ENCODE measurements at places on chromosomes 11 and 22. TPM values are rescaled to one million over a fixed set of nuclear protein-coding genes. Genes with fewer than 3 reads are reported as not detected.

YPEL4 gene
- total RNA-seq: 0.25 TPM

DNA sequence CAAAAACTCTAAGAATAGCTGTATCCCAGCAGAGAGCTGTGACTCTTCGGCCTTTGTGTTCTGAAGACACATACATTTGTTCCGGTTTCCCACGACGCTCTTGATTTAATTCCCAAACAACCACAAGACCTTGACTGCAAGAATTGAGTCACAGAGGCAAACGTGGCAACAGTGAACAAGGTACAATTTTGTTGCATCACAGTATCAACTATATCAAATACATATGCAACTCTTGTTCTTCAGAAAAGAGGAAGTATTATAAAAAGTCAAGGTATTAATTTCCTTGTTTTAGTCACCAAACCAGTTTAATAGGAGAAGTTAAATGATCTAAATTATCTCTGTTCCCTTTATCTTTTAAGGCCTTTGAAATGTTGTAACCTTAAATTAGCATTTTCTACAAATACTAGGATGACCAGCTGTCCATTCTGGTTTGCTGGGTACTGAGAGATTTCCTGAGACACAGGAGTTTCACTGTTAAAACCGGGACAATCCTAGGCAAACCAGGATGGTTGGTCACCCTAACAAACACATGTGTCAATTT lies 11.1 kb downstream of the HPS5 start:
- peak; percentile 20 for DNase-seq

- peak; percentile 2 for DNase-seq
These were observed 194.8 kb upstream of the BLID start for GRCh38 chr11:122310766-122311165.

DNA sequence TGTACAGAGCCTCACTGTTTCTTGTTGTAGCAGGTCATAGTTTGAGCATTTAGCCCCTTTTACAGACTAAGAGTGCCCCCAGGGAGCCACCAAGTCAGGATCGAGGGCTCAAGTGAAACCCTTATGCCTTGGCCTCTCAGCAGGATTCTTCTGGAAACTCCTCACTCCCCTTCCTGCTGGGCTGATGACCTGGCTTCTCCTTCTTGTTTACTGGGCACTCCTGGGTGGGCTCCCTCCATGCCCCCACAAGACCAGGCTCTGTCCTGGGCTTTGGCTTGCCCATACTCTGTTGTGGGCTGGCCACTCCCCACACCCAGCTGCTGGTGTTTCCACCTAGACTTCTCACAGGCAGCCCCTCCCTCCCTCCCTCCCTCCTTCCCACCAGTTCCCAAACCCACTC lies 69.6 kb downstream of the MED15 start:
- DNase-seq: no peak

DNA sequence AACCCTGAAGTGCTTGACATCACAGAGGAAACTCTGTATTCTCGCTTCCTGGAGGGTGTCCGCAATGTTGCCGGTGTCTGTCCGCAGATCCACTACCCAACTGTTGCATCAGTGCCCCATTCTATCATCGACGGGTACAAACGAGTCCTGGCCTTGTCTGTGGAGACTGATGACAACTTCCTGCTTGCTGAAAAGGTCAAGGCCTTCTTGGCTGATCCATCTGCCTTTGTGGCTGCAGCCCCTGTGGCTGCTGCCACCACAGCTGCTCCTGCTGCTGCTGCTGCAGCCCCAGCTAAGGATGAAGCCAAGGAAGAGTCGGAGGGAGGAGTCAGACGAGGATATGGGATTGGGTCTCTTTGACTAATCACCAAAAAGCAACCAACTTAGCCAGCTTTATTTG lies 42.9 kb upstream of the DAGLA start:
- no peak for DNase-seq

LRRC74B gene
- total RNA-seq: not detected

FOLH1 gene
- total RNA-seq: not detected

DNA sequence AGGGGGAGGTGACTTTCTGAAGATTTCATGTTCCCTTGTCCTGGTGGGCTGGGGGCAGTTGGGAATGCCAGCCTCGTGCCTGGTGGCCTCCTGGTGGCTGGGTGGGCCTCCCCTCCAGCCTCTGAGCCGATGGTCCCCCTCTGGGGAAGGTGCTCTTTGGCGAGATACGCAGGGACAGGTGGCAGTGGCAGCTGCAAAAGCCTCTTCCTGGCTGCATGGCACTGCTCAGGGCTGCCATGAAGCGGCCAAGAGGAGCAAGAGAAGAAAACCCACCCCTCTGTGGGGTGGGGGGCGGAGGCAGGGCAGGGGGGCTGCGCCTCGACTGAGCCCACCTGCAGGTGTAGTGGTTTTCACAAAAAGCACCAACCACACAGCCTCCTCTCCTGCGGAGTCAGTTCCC lies 61.8 kb upstream of the PHF21B start:
- DNase-seq: no peak

- DNase-seq: no peak
These were observed 17.0 kb downstream of the NCR3LG1 start for GRCh38 chr11:17368551-17368950.

KLHDC7B gene
- total RNA-seq: 0.37 TPM

DNA sequence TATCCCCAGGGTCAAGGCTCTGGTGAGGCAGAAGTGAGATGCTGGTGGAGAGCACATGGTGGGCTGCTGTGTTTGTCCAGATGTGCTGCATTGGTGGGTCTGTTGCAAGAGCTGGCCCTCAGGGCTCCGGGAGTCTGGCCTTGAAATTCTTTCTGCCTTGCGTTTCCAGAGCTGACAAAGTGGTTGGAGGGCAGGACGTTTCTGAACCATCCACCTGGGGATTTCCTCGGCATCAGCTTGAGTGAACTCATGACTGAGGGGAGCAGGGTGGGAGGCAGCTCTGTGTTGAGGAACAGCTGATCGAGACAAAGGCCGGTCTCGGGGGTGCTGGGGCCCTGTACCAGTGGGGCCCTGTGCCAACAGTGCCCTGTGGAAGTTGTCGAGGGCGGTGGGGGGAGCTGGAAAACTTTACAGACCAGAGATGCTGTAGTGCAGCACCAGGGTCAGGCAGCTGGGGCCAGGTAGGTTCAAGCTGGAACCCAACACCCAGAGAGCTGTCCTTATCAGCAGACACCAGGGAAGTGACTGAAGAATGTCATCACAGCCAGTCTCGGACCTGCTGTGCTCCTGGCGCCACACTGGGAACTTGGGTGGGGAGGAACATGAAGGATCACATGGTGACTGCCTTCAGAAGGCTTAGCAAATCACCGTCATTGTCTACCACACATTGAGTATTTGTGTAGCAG lies 4.9 kb downstream of the TSKU start:
- DNase-seq: no peak

CNTF gene
- total RNA-seq: 0.17 TPM

DNA sequence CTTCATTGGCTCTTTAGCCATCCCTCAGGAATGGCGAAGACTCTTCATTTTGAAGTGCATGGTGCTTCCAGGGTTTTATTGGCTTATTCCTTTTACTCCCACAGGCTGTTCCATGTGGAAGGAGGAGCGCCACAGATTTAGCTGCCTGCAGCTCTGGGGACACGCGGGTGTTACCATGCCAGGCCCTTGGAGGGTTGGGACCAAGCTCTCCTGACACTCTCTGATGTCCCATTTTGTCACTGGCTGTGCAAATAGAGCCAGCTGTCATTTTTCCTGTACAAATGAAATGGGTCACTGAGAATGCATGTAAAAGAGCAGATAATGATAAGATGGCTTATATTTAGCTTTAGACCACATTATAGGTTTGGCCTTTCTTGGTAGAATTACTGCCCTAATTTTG lies 9.2 kb downstream of the THYN1 start:
- DNase-seq: no peak

- DNase-seq: no peak
These were observed 125.9 kb upstream of the SYT13 start for GRCh38 chr11:45412051-45412471.

- DNase-seq: no peak
These were observed 6.7 kb upstream of the GSTP1 start for GRCh38 chr11:67576735-67577475.

DNA sequence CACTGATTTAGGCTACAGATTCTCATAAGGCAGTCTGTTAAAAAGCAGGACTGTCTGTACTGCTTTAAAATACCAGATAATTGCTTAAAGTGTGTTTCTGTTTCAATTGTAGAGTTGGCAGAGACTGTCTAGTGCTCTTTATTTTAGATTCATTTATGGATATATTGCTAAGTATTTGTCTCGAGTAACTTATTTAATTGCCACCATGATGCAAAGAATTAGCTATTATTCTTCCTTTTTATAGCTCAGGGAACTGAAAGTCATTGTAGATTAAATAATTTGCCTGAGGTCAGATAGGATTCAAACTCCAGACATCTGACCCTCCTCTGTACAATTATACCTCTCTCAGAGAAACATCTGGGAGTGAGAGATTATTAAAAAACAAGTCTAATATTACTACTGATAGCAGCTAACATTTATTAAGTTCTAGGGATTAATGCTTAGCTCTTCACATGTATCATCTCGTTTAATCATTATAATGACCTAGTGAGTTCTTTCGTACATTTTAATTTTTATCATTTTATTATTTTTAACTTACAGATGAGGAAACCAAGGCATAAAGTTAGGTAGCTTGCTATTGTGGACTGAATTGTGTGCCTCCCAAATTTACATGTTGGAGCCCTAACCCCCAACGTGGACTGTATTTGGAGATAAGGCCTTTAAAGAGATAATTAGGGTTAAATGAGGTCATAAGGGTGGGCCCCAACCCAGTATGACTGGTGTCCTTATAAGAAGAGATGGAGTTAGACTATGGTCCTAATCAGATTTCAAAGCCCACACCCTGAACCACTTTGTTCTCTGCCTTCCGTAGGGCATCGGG lies 19.7 kb upstream of the RAG2 start:
- no peak for DNase-seq

SCUBE1 gene
- total RNA-seq: 11.5 TPM

ZP1 gene
- not detected for total RNA-seq

- no peak for DNase-seq
These were observed 94.8 kb upstream of the NTM start for GRCh38 chr11:131275580-131275979.

KCTD14 gene
- total RNA-seq: 11.4 TPM

DNA sequence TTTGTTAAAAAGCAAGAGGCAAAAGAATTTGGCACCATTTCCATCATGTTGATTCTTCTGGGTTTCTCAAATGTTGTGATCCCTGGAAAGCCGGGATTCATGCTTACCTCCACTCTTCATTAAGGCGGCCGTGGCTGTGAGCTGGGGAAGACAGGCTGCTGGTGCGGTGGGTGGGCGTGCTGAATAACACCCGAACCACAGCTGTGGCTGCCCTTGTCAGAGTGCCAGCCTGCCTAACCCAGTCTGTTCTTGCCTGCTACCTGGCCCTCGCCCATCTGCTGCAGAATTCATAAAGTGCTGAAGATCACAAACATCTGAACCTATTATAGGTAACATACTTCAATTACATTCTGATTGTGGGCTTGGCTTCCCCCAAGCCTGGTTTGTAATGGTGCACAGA lies 95.8 kb upstream of the RCN1 start:
- no peak for DNase-seq
